ENCODE measurements at places on chromosomes 6 and 20.

GRCh38 chr6:82246802-82247504 lies 591 bp downstream of the IBTK start:
- DNase-seq, result peak; percentile 39

GRCh38 chr6:51474022-51474975 lies 613.1 kb downstream of the PKHD1 start:
- no peak for DNase-seq

- DNase-seq, result no peak
Measured at GRCh38 chr20:34099675-34100074, 12.4 kb downstream of the EIF2S2 start.

DNA sequence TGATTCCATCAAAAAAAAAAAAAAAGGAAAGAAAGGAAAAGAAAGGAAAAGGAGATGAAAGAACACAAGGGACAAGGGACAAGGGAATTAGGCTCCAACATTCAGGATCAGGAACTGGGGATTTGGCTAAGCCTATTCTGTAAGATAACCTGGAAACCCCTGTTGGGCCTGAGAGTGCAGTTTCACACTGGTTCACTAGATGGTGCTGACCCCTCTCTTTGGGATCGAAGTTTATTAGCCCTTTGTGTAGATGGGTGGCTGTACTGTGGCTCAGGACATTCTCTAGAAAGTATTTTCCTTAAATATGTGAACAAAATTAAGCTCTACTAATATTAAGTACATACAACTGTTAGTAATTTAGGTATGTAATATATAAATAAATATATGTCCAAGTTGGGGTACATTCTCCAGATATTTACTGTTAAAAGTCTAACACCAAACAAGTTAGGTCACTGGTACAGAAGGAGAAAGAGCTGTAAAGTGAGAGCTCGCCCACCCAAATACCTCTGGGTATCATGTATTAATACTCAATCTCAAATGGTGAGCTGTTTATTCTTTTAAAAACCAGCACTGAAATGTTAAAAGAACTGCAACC lies 6.3 kb downstream of the OR2A4 start:
- DNase-seq, result peak; percentile 22

- no peak for DNase-seq
Measured at GRCh38 chr20:32636821-32637220, 36.9 kb downstream of the C20orf203 start.

DNA sequence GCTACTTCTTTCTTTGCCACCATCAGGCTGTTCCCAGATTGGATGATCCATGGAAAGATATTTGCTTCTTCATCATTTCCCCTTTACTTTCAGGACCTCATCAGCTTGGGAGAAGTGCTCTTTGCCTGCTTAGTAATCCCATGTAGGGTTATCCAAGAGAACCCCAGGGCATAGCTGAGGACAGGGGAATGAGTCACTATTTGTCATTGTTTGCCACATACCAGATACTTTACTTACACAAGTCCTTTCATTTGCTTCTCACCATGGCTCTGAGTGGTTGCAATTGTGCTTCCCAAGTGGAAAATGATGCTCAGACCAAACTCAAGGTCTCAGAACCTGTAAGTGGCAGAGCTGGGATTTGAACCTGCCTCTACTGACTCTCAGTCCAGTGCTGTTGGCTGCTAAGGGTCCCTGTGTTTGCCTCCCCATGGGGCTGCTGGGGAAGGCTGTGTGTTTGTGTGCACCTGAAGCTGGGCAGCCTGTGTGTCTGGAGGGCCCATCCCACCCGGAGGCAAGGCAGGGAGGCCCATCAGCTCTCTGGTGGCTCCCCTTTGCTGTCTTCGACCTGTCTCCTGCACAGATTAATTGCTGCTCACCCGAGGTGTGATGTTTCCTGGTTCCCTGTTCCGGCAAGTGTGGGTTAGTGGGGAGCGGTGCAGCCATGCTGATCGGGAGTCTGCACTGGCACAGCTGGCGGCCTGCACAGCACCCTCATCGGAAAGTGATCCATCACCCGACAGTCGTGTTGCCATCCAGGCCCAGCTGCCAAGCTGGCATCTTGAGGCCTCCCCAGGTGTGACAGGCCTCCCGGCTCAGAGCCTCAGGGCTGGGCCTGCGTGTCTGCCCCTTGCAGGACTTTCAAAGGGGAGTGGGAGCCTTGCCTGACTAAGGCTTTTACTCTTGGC lies 228.8 kb downstream of the DHX35 start:
- no peak for DNase-seq

GRCh38 chr6:159654483-159655098 lies 38.5 kb downstream of the SOD2 start:
- DNase-seq, result peak; percentile 61

GRCh38 chr6:102154874-102155273 lies 761.4 kb downstream of the GRIK2 start:
- DNase-seq, result no peak

- no peak for DNase-seq
Measured at GRCh38 chr6:41551086-41551700, 5.0 kb downstream of the FOXP4 start.

DNA sequence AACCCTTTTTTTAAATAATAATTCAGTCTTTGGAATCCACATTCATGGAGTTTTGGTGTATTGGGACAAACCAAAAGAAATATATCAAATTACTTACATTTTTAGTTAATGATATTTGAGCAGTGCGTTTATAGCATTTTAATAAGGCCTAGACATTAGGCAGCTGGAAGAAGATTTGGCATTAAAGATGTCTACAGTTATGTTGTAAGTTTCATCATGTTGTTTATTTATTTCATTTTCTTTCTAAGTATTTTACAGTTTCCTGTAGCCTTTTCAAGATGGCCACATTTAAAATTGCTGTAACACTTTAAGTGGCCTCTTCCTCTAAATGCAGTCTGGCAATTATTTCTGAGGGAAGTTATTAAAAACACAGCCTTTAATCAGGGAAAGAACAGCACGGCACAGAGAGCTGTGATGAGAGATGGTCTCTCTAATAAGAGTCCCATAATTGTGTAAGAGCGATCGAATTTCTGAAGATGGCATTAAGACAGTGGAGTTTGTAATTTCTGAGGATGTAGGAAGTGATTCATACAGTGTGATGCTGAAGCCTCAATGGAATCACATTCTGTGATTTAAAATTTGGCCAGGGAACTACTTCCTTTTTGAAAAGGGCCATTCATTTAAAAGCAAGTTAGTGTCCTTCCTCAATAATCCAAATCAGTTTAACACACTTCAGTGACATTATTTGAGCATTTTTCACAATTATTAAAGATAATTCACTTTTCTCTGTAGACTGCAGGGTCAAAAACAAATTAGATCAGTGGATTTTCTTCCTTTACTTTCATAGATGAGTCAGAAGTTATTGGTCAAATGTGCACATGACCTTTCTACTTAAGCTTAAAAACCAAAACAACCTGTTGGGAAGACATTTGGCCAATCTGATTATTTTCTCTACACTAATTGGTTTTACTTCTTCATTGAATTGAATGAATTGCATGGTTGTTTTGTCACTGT lies 52.4 kb upstream of the EDN3 start:
- no peak for DNase-seq

DNA sequence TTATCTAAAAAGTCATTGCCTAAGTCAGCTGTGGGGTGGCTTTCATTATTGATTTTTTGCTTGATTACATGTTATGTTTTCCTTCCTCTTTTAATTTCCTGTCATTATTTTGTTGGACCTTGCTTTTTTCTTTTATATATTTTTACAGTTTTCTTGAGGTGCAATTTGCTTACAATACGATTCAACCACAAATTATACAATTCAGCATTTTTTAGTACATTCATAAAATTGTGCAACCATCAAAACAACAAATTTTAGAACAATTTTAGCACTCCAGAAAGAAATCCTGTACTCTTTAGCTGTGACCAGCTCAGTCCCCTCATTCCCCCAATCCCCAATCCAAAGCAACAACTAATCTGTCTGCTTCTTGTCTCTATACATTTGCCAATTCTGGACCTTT lies 608.9 kb downstream of the C6orf118 start:
- no peak for DNase-seq

DNA sequence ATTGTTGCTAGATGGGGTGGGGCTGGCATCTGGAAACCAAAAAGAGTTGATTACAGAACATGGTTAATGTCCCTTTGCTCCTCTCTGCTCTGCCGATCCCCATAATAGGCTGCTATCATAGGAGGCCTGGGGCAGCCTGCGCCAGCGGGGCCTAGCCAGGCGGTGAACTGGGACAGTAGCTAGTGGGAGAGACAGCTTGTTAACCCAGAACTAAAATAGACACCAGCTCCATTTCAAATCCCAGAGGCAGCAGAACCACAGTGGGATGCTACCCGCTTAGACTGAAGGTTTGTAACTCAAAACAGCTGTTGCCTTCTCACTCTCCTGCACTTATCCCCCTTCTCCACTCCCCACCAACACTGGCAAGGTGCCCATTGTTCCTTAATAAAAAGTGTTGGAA lies 98.5 kb downstream of the SSR1 start:
- DNase-seq, result no peak

- DNase-seq, result no peak
Measured at GRCh38 chr20:43252761-43253160, 63.1 kb upstream of the PTPRT start.

DNA sequence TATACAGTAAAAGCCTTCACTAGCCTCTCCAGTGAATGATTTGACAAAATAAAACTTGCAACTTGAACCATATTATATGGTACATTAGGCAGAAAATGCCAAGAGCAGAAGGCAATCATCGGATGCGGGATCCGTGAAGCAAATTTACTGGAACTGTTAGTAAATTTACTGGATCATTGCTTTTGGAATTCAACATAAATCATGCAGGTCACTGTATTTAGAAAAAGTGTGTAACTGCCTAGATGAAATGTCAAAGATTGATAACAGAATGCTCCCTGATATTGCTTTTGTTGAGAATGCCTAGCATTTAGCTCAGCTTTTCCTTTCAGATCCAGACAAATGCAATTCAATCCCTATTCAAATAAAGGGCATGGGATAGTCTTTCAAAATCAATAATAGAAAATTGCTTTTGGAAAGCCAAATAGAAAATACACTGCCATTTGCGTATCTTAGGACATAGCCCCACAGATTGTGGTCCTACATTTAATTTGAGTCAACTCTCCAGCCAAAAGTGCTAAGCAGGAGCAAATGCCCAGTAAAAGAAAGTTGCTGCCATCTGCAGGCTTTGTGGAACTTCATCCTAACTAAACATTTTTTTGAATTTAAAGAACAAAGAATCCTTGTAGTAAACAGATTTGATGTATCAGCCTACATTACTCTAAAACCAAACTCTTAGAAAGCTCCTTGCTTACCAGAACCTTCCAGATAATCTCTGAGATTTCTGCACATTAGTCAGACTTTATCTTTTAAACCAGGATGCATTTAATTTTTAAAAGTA lies 109.5 kb upstream of the HSF2 start:
- no peak for DNase-seq

DNA sequence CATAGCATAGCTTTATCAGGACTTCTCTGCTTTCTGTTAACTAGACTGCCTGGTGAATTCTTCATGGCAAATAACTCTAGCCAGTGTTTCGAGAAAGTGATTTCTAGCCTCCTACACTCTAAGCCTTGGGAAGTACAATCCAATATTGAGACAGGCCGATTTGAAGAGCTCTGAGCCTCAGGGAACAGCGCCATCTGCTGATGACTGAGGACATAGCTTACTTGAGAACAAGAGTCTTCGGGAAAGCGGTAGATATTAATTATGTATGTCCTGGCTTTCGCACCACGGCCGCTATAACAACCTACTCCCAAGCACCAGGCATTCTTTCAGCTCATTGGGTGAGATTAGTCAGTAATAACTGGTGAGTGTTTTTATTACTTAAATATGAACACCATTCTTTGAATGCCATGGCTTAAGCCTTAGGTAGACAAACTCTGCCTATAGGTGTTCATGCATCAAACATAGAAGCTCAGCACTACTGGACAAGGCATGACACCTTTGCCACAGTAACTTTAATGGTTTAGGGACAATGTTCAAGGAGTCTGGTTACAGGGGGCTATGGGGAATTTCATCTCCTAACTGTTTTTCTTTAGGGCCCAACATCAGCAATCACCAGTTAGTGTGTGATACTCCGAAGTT lies 518.6 kb downstream of the BMP2 start:
- DNase-seq, result peak; percentile 3

- no peak for DNase-seq
Measured at GRCh38 chr20:37282556-37282955, 6.9 kb upstream of the MANBAL start.

GRCh38 chr6:91691449-91691848 lies 1104.6 kb upstream of the MAP3K7 start:
- DNase-seq, result no peak

DNA sequence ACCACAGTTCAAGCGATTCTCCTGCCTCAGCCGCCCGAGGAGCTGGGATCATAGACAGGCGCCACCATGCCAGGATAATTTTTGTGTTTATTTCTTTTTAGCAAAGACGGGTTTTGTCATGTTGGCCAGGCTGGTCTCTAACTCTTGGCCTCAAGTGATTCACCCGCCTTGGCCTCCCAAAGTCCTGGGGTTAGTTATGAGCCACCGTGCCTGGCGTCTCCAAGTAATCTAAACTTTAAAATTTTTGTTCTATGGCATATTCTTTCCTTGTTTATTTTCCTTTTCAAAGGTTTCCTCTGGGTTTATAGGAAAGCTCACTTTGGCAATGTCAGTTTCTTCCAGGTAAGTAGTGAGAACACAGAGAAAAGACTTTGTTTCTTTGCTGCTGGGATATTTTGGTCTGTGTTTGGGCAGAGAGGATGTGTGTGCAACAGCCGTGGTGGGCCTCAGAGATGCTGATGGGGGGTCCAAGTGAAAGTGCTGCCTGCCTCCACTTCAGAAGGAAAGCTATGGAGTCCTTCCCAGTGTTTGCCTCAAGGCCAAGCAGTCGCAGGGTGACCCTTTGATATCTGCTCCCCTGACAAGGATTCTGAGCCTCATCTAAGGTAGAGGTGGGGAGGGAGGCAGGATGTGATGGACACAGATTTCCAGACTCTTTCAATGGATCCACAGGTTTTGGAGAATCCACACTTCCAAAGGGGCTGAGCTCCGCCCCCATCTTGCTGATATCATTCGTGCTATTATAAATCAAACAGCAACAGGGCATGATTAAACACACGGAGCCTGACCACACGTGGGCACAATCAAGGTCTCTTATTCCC lies 2.3 kb downstream of the LRP11 start:
- no peak for DNase-seq

- DNase-seq, result no peak
Measured at GRCh38 chr6:166769648-166770047, 142.6 kb upstream of the RPS6KA2 start.

- DNase-seq, result no peak
Measured at GRCh38 chr6:33770124-33770832, 18.7 kb downstream of the LEMD2 start.

DNA sequence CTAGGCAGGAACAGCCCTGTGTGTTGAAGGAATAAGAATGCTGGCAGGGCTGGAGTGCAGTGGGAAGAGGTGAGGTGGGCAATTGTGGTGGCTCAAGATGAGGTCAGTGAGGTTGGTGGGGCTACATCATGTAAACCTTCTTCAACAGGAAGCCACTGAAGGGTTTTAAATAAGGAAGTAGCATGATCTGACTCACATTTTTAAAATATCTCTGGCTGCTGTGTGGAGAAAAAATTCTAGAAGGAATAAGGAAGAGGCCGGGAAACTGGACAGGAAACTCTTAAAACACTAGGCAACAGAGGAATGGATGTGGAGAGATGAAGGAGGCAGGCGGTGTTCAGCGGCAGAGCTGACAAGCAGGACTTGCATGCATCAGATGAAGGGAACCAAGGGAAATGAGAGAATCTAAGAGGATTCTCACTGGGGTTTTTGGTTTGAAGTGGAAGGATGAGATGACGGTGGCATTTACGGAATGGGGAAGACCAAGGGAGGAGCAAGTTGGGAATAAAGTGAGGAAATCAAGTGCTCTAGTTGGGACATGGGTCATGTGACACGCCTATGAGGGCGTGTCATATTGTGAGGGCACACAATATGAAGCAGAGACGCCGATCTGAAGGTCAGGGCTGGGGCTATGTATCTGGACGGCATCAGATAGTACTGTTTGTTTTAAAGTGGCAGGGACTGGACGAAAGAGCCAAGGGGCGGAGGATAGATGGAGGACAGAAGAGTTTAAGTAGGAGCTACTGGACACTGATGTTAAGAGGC lies 18.2 kb downstream of the TMEM242 start:
- DNase-seq, result no peak
